H7 (cell line): ENCODE measurements at places on chromosomes 3 and 15. TPM values are rescaled to one million over a fixed set of nuclear protein-coding genes. Genes with fewer than 3 reads are reported as not detected.

NR2C2 gene
- 14.7 and 25.6 TPM in 2 replicates for total RNA-seq

ZMAT3 gene
- total RNA-seq, result 0.48 and 0.78 TPM in 2 replicates

FBXW12 gene
- total RNA-seq, result 0.07 and 0.67 TPM in 2 replicates

NSUN3 gene
- 7.7 and 22.2 TPM in 2 replicates for total RNA-seq

LSMEM2 gene
- total RNA-seq, result 0.07 and 1.2 TPM in 2 replicates

GOLGA8O gene
- 0.10 and 0.15 TPM in 2 replicates for total RNA-seq

SLC9A9 gene
- total RNA-seq, result 4.1 and 7.2 TPM in 2 replicates

SPATA12 gene
- 0.14 TPM in 1 of 2 replicates, not detected in the other for total RNA-seq
